ENCODE measurements at places on chromosomes 5 and 9.

GRCh38 chr5:82312373-82312856 lies 34.3 kb upstream of the RPS23 start:
- peak; percentile 14 for DNase-seq

DNA sequence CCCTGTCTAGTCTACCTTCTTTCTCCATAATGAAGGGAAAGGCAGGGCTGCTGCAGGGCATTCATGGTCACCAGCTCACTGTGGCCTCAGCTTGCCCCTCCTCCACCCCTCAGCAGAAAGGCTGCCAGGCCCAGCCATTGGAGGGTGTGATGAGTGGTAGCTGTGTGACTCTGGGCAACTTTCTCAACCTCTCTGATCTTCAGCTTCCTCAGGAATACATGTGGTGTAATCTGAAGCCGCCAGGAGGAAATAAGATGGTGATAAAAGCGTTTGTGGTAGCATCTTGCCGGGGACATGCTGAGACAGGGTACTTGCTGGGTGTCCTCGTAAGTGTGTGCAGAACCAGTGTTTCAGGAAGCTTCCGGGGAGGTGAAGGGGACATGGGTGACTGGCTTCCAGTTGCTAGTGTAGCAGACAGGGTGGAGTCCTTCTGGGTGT lies 9.8 kb downstream of the CXCL14 start:
- no peak for DNase-seq

GRCh38 chr5:167623354-167623753 lies 668.1 kb upstream of the WWC1 start:
- DNase-seq = no peak

DNA sequence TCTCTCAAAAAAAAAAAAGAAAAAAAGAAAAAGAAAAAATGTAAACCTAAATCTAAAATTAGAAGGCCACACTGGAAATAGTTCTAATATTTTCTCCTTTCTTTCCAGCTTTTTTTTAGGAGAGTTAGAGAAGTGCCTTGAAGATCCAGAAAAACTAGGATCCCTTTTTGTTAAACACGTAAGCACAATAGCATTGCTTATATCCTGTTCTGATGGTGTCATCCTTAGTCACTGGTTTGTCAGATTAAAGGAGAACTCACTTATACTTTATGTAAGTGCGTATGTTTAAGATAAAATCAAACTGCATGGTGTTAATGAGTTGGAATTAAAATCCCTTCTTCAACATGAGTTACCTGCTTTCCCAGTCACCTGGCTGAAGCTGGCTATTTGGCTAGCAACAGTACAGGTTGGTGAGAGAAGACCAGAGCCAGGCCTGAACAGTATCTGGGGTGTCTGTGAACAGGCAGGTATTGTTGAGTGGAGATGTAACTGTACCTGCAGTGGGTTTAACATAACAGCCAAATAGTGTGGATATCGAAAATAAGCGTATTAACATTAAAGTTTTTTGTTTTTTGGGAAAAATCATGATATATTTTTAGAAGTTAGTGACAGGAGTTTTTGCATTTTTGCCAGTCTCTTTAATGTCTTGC lies 104.7 kb upstream of the OTULINL start:
- DNase-seq = no peak

GRCh38 chr5:151018846-151019245 lies 1.5 kb upstream of the GPX3 start:
- DNase-seq = no peak
